ENCODE measurements at places on chromosomes 4 and X.

- no peak for DNase-seq
These were observed 176.2 kb upstream of the LNX1 start for GRCh38 chr4:53767482-53767881.

- DNase-seq: no peak
These were observed 224.9 kb downstream of the ANKRD50 start for GRCh38 chr4:124487651-124488050.

- no peak for DNase-seq
These were observed 219.4 kb downstream of the EPHA5 start for GRCh38 chr4:65450899-65451298.

- no peak for DNase-seq
These were observed 58.5 kb downstream of the TENM3 start for GRCh38 chr4:182301736-182302135.

GRCh38 chrX:78653118-78653822 is 5.9 kb downstream of the RTL3 start:
- DNase-seq: no peak

DNA sequence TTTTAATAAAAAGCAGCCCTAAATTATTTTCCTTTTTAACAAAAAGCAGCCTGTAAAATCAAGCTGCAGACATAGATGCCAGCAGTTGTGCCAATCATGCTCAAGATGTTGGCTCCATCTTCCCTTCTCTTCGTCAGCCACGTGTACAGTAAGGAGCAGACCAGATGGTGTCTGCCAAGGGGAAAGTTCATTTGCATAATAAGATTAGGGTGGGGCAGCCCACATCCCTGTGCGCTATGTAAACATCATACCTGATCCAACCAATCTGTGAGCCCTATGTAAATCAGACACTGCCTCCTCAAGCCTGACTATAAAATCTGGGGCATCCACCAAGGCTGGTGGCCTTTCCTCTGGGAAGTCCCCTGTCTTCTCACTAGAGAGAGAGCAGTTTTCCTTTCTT is 23.1 kb upstream of the C1GALT1C1 start:
- no peak for DNase-seq

- DNase-seq: no peak
These were observed 194.9 kb upstream of the RPS6KA3 start for GRCh38 chrX:20461576-20461975.

DNA sequence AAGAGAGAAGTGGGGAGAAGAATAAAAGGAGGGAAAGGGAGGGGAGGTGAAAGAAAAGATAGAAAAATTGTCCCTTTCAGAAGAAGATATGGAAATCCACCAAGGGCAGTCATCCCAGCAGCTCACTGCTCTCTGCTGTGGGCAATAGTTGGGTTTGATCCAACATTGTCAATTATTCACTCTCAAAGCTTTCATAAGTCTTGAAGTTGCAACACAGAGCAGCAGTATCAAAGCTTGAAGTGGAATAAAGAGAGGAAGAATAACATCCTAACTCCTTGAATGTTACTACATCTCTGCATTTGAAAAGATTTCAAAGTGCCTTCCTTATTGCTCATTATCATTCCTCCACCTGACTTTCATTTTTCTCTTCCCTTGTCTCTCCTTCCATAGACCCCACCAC is 62.3 kb upstream of the HHIP start:
- DNase-seq: no peak

- no peak for DNase-seq
These were observed 46.6 kb downstream of the RHOH start for GRCh38 chr4:40243386-40243948.

DNA sequence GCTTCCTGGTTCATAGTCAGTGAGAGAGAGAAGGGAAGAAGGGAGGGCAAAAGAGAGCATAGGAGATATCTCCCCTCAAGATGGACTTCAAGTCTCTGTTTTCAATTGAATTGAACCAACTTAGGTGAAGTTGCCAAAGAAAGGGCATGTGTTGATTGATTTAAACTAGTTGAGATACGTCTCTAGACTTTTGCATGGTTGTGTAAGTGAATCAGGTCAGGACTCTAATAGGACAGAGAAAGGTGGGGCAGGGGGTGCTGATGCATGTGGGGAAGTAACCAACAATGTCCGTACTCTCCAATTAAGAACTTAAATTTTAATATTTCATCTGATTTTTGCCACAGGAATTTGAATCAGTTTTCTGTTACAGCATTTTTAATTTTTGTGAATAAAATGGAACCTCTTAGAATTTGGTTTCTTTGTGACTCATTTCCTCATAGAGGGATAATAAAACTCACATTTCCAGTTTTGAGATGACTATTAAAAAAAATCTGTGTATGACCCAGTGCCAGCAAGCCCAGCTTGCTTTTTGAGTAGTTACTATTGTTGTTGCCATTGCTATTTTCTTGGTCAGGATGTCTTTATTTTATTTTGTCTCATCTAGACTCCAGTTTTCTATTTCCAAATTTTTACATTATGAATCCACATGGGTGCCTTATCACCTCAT is 37.3 kb downstream of the SLIT2 start:
- DNase-seq: no peak

DNA sequence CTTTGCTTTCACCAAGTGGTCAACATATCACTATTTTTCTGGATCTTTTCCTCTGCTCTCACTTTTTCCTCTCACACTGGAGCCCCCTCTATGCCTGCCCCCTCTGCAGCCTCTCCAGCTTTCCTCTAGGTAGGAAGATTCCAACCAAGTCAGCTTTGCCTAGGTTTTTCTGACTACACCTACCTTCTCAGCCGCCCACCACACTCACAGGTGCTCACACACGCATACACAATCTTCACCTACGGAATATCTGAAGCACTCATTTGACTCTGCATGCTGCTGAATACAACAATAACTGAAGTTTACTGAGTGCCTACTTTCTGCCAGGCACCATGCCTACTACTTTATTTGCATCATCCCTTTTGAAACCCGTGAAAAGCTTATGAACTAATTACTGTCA is 328.0 kb downstream of the PPP3CA start:
- DNase-seq: no peak

GRCh38 chr4:84965553-84966381 is 723 bp downstream of the WDFY3 start:
- DNase-seq: no peak

DNA sequence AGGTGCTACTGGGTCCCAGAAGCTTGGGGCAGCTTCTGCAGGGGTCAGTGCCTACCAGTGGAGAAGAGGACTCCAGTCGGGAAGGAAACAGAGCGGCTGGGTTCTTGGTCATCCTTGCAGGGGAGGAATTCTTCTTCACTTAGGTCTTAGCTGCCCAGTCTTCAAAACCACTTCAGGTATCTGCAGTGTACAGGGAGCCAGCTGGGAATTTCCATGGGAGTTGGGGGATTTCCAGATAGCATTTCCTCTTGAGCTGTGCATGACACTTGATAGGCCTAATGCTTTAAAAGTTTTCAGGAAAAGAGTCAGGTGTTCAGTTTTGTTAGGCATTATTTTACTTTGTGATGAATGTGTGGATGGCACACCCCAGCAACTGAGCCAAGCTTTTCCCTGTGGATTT is 58.1 kb upstream of the ENPP6 start:
- DNase-seq: no peak

DNA sequence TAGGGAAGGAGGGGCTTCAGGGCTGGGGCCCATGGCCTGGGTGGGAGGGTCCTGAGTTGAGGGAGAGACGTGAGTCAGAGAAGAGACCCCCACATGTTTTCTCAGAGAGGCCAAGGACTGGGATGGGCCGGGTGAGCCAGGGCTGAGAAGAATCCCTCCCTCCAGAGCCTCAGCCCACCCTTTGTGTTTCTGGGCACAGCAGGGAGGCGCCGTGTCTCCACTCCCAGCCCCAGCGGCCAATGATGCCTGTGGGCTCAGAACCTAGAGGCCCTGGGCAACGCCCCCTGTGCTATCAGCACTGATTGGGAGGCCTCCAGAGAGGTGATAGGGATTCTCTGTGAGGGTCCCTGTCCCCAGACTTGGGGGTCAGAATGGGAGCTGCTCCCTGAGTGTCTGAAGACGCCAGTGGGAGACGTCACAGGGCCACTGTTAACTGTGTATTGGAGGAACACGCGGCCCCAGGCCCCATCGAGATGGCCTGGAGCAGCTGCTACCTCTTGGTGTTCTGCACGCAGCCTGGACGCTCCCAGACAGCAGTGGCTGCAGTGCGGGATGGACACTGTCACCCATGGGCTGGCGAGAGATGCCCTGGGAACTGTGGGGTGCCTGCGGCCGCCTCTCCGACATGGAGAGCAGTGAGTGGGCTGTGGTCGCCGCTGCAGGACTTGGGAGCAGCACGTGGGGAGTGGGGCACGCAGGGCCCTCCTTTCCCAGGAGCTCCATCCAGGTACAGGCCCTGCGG is 8.5 kb downstream of the FGFRL1 start:
- no peak for DNase-seq

GRCh38 chr4:96149894-96150293 is 310.0 kb downstream of the PDHA2 start:
- no peak for DNase-seq

DNA sequence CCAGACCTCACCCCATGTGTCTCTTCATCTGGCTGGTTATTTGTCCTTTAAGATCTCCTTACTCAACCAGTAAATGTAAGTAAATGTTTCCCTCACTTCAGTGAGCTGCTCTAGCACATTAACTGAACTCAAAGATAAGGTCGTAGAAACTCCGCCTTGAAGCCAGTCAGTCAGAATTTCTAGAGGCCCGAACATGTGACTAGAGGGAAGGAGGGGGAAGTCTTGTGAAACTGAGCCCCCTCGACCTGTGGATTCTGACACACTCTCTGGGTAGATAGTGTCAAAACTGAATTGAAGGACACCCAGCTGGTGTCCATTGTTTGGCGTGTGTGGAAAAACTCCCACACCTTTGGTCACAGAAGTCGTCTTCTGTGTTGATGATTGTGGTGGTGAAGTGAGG is 933.9 kb downstream of the ADGRL3 start:
- no peak for DNase-seq

DNA sequence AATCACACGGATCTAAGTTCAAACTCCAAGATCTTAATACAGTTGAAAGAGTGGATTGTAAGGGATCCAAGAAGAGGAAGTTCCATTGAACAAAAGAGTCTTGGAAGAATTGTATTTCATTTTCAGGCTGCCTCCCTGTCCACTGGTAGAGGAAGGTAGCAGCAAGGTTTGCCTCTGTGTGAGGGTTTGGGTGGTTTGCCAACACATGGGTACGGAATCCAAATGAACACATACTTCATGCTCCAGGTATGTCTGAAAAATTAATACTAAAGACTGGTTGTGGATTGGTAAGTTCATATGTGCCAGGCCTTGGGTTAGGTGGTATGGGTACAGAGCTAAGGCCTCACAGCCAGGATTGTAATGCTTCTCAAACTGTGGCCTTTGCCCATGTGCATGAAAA is 523.6 kb upstream of the BOD1L1 start:
- no peak for DNase-seq

DNA sequence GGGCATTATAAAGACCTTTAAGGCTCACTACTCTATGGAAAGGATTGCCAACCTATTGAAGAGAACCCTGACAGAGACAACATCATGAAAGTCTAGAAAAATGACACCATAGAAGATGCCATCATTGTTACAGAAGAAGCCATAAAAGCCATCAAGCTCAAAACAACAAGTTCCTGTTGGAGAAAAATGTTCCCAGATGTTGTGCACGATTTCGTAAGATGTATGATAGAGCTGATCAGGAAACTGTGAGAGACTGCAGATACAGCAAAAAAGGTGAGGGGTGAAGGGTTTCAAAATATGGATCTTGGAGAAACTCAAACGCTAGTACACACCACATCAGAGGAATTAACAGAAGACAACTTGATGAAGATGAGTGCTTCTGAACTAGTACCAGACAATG is 53.3 kb downstream of the WDFY3 start:
- DNase-seq: no peak

DNA sequence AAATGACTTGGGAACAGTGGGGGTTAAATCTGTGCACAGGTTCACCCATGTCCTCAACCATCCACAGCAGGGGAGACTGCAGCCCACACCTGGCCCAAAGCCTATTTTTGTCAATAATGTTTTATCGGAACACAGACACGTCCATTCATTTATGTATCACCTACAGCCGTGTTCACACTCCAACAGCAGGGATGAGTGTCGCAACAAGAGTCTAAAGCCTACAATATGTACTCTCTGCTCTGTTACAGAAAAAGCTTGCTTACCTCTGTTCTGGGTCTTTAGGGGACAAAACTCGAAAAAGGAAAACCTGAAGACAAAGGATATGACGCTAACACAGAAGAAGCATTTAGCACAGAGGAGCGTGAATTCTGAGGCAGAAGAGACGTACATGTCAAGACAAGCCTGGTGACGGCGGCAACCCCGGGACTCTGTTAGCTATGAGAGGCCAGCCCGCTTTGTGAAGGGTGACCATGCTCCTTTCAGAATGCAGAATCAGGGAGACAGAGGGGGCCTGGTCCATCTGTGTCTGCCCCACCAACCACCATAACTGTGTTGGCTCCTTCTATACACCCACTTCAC is 45.5 kb downstream of the AFAP1 start:
- no peak for DNase-seq

DNA sequence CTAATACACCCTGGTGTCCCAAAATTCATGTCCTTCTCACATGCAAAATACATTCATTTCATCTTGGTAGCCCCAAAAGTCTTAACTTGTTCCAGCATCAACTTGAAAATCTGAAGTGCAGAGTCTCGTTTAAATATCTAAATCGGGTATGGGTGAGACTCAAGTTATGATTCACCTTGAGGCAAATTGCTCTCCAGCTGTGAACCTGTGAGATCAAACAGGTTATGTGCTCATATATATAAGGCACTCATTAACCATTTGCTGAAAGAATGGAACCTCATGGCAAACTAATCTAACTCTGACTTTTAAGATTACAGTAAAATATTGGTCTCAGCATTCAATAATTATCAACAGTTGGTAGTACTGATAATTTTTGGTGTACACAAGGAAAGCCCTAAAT is 55.5 kb downstream of the PDLIM5 start:
- DNase-seq: no peak

GRCh38 chr4:122777846-122778673 is 45.6 kb downstream of the BBS12 start:
- no peak for DNase-seq

DNA sequence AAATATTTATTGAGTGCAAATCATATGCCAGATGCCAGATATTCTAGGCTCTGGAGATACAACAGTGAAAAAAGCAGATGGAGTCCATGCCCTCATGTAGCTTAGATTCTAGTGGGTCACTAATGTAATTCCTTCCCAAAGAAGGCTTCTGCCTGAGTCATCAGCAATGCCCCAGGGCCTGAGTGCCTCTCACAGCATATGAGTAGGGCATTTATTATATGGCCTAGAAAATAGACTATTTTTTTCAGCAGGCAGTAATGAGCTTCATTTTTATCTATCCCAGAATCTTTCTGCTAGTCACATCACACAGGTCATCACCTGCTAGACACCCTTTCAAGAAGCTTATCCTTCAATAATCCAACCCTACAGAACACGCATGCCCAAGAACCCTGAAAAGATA is 22.3 kb downstream of the TMEM31 start:
- no peak for DNase-seq

DNA sequence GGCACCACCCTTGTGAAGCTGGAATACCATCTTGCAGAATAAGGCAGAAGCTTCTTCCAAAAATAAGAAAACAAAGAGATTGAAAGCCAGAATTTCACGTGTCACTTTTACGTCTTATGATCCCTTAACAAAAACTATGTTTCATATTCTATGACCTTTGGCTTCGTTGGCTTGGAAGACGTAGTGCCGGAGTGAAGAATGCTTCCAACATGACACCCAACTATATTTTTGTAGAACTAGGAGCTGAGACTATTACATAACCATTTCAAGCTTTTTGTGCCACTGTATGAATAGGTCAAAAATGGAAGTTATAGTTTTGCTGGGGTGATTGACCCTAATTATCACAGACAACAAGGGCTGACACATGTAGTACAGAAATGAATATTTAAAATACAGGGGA is 996.2 kb downstream of the ADGRL3 start:
- no peak for DNase-seq
